ENCODE measurements at places on chromosomes 5 and 9. TPM values are rescaled to one million over a fixed set of nuclear protein-coding genes. Genes with fewer than 3 reads are reported as not detected.
A peak's percentile ranks its signal among the peaks of the same experiment; 100 is the strongest.

- peaks cover 3% of the 10 kb centered on the region for H3K27me3 ChIP-seq
- no peaks in the 10 kb centered on the region for H3K36me3 ChIP-seq
- no peak overlapping the region for H3K27ac ChIP-seq
- H3K4me1 ChIP-seq = peaks cover 31% of the 10 kb centered on the region
These were observed 106.1 kb upstream of the ICE1 start for GRCh38 chr5:5316334-5316733.

DNA sequence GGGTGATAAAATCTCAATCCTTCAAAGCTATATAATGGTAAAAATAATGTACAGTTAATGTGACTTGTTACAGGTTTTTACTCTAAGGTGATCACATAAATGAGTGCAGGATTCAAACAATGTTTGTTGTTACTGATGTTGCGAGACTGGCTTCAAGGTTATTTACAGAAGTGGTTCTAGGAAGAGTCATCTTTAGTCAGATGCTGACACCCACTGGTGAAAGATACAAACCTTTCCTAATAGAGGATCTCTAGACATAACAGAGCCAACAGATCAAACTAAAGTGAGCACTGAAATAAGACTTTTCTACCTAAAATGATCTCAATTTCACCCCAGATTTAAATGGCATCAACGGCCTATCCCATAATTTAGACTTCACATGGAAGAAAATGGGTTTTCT lies 20.2 kb downstream of the ARSB start:
- H3K4me3 ChIP-seq = no peak overlapping the region
- H3K4me1 ChIP-seq = peaks cover 2% of the 10 kb centered on the region
- DNase-seq = no peak
- no peak overlapping the region for H3K27ac ChIP-seq
- no peaks in the 10 kb centered on the region for H3K36me3 ChIP-seq

GRCh38 chr5:38548064-38548759 lies 8.2 kb downstream of the LIFR start:
- H3K27ac ChIP-seq = no peak overlapping the region
- no peaks in the 10 kb centered on the region for H3K27me3 ChIP-seq
- no peak overlapping the region for H3K4me3 ChIP-seq
- H3K36me3 ChIP-seq = no peaks in the 10 kb centered on the region
- no peak for DNase-seq

DNA sequence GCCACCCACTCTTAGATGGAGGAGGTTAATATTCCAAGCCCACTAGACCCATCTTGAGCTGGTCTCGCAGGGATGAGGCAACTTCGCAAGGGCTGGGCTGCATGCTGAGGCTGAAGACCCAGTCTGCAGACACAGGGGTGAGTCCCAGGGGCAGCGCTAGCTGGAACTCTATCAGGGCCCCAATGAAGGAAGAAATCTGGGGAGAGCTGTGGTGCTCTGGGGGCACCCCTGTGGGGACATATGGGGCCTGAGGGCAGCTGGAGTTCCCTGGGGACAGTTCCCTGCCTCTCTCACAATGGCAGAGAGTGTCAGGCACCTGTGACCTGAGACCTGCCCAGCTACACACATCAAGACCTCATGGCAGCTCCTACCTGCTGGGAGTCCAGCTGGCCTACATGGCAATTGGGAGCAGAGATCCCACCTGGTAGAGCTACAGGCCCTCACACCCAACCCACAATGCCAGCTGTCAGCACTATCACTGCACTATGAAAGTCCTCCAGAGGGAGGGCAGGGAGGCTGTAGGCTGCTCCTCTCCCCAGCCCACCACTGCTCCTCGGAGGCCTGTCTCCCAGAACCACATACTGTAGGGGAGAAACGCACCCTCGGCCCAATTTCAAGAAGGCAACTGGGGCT lies 202.2 kb downstream of the GABBR2 start:
- H3K27me3 ChIP-seq = no peaks in the 10 kb centered on the region
- H3K4me1 ChIP-seq = peaks cover 27% of the 10 kb centered on the region
- no peak overlapping the region for H3K4me3 ChIP-seq
- no peak for DNase-seq
- H3K27ac ChIP-seq = no peak overlapping the region

- DNase-seq = no peak
- no peaks in the 10 kb centered on the region for H3K36me3 ChIP-seq
- H3K4me1 ChIP-seq = no peaks in the 10 kb centered on the region
- H3K27me3 ChIP-seq = no peaks in the 10 kb centered on the region
- H3K27ac ChIP-seq = no peak overlapping the region
These were observed 514.0 kb upstream of the KLF4 start for GRCh38 chr9:108003526-108003925.

DNA sequence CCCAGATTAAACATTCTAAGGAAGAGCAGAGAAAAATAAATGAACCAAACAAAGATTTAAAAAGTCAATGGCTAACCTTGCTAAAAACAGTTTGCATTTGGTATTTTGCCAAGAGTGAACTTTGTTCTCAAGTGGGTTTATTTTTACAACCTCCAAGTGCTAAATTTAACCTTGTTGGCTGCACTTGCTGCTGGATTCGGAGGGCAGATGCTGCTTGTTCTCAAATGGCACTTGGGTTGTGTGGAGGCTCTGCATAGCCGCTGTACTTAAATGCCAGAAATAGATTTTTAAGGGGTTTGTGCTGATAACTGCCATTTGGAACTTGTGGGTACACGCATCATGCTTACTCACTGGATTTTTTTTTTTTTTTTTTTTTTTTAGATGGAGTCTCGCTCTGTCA lies 13.3 kb upstream of the SPATA24 start:
- no peak overlapping the region for H3K4me3 ChIP-seq
- H3K36me3 ChIP-seq = peaks cover 35% of the 10 kb centered on the region
- no peak for DNase-seq
- H3K4me1 ChIP-seq = peaks cover 39% of the 10 kb centered on the region
- peak overlapping the region; percentile 25 for H3K27ac ChIP-seq

- H3K4me1 ChIP-seq = peaks cover 15% of the 10 kb centered on the region
- no peaks in the 10 kb centered on the region for H3K27me3 ChIP-seq
- H3K36me3 ChIP-seq = peaks cover 71% of the 10 kb centered on the region
- no peak overlapping the region for H3K27ac ChIP-seq
- no peak for DNase-seq
These were observed 7.3 kb downstream of the PTGES2 start for GRCh38 chr9:128120061-128120740.

- no peak overlapping the region for H3K27ac ChIP-seq
- H3K4me1 ChIP-seq = no peaks in the 10 kb centered on the region
- DNase-seq = no peak
- H3K36me3 ChIP-seq = peaks cover 31% of the 10 kb centered on the region
- H3K4me3 ChIP-seq = no peak overlapping the region
These were observed 26.3 kb downstream of the CDK7 start for GRCh38 chr5:69261034-69261433.

DNA sequence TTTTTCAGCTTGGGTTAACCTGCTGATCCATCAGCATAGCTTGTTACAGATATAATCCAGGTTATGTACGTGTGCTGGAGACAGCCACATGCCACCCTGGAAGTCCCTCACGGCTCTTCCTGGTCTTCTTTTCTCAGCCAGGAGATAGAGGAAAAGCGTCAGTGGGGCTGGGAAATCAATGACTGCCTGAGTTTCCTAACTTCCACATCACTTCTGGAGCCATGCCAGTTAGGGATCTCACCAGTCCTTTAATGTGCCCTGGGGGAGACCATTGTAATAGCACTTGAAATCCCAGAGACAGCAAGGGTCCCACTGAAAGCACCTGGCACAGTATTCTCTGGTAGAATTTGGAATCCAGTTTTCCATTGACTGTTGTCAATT lies 29.2 kb downstream of the ANXA2R start:
- H3K4me1 ChIP-seq = peaks cover 18% of the 10 kb centered on the region

- no peak for DNase-seq
- no peaks in the 10 kb centered on the region for H3K27me3 ChIP-seq
- no peak overlapping the region for H3K4me3 ChIP-seq
- H3K27ac ChIP-seq = no peak overlapping the region
- no peaks in the 10 kb centered on the region for H3K36me3 ChIP-seq
- H3K4me1 ChIP-seq = peaks cover 8% of the 10 kb centered on the region
These were observed 73.5 kb downstream of the NR6A1 start for GRCh38 chr9:124697326-124698200.

- H3K4me1 ChIP-seq = no peaks in the 10 kb centered on the region
- H3K4me3 ChIP-seq = no peak overlapping the region
- H3K27ac ChIP-seq = no peak overlapping the region
These were observed 162.1 kb downstream of the SMC2 start for GRCh38 chr9:104256031-104256695.

- no peak for DNase-seq
- H3K27me3 ChIP-seq = peaks cover 53% of the 10 kb centered on the region
- H3K36me3 ChIP-seq = no peaks in the 10 kb centered on the region
- H3K27ac ChIP-seq = peak overlapping the region; percentile 57
- peaks cover 41% of the 10 kb centered on the region for H3K4me1 ChIP-seq
These were observed 5.8 kb upstream of the TRIM41 start for GRCh38 chr5:181217111-181217802.

GRCh38 chr5:135210286-135211055 lies 176.4 kb upstream of the PITX1 start:
- H3K4me1 ChIP-seq = peaks cover 9% of the 10 kb centered on the region
- no peaks in the 10 kb centered on the region for H3K27me3 ChIP-seq
- no peak for DNase-seq
- H3K36me3 ChIP-seq = no peaks in the 10 kb centered on the region

- H3K27me3 ChIP-seq = no peaks in the 10 kb centered on the region
- DNase-seq = no peak
- no peaks in the 10 kb centered on the region for H3K36me3 ChIP-seq
- H3K4me3 ChIP-seq = no peak overlapping the region
- H3K4me1 ChIP-seq = peaks cover 6% of the 10 kb centered on the region
These were observed 603.3 kb downstream of the KIF4B start for GRCh38 chr5:155616779-155617392.

GRCh38 chr9:80797831-80798688 lies 891.3 kb downstream of the TLE1 start:
- H3K36me3 ChIP-seq = no peaks in the 10 kb centered on the region
- H3K27ac ChIP-seq = peak overlapping the region; percentile 78
- peak; percentile 89 for DNase-seq
- H3K4me1 ChIP-seq = no peaks in the 10 kb centered on the region
- no peak overlapping the region for H3K4me3 ChIP-seq

DNA sequence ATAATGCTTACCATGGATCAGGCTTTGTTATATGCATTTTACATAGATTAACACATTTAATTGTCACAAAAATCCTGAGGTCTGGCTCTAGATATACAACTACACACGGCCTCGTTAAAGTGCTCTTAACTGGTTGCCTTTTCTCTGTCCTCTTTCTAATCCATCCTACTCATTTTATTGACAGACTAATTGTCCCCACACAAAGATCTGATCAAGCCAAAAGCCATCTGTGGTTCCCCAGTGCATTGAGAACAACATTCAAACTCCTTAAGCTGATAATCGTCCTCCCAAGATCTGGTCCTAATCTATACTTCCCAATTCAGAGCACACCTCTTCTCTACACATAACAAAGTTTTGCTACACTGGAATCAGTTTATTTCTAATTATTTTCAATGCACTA lies 23.9 kb upstream of the PPP2R2B start:
- H3K27me3 ChIP-seq = no peaks in the 10 kb centered on the region
- H3K27ac ChIP-seq = no peak overlapping the region
- no peaks in the 10 kb centered on the region for H3K36me3 ChIP-seq
- no peak for DNase-seq
- no peak overlapping the region for H3K4me3 ChIP-seq
- H3K4me1 ChIP-seq = no peaks in the 10 kb centered on the region

- H3K27me3 ChIP-seq = no peaks in the 10 kb centered on the region
- no peaks in the 10 kb centered on the region for H3K36me3 ChIP-seq
- H3K4me3 ChIP-seq = peak overlapping the region; percentile 45
- DNase-seq = peak; percentile 82
- peaks cover 46% of the 10 kb centered on the region for H3K4me1 ChIP-seq
- peak overlapping the region; percentile 84 for H3K27ac ChIP-seq
These were observed 52.1 kb downstream of the C9orf50 start for GRCh38 chr9:129568560-129569501.

GRCh38 chr5:83441747-83442146 lies 29.8 kb upstream of the VCAN start:
- no peak for DNase-seq
- H3K36me3 ChIP-seq = no peaks in the 10 kb centered on the region
- no peaks in the 10 kb centered on the region for H3K27me3 ChIP-seq
- no peak overlapping the region for H3K27ac ChIP-seq
- H3K4me1 ChIP-seq = no peaks in the 10 kb centered on the region

DNA sequence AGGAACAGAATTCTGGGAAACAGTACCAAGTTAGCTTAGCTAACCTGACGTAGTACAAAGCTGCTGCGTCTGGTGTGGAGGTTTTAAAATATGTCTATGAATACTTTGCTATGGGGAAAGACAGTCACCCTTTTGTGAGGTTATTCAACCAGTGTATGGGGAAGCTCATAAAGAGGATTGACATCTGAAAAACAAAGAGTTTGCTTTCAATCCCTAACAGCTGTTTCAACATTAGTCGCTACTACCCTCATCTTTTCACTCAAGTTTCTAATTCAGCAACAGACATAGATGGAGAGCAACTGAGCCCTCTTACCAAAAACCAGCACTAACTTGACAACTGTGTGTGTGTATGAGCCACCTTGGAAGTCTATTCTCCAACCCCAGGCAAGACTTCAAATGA lies 7.8 kb upstream of the MSANTD3 start:
- no peak for DNase-seq
- H3K36me3 ChIP-seq = no peaks in the 10 kb centered on the region
- H3K4me1 ChIP-seq = no peaks in the 10 kb centered on the region
- no peak overlapping the region for H3K27ac ChIP-seq
- H3K27me3 ChIP-seq = no peaks in the 10 kb centered on the region

DNA sequence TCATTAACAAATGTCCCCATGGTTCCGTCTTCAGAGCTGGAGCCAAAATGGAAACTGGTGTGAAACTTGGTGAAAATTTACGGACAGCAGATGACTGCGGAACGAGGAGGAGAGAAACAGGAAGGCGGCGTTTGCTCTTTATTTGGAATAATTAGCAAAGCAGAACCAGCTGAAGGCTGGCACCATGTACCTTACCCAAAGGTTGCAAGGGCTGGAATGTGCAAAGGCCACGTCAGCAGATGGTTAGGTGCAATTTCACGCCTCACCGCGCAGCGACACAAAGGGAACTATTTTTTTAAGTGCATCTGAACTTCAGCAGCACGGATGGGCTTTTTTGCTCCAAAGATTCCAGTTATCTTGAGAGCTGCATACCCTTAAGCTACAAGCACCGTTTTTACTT lies 127.4 kb downstream of the COL23A1 start:
- no peak overlapping the region for H3K4me3 ChIP-seq
- peaks cover 17% of the 10 kb centered on the region for H3K4me1 ChIP-seq
- H3K36me3 ChIP-seq = no peaks in the 10 kb centered on the region
- DNase-seq = no peak
- no peak overlapping the region for H3K27ac ChIP-seq

GRCh38 chr5:35518104-35518503 lies 99.6 kb upstream of the SPEF2 start:
- DNase-seq = no peak
- H3K4me3 ChIP-seq = no peak overlapping the region
- no peaks in the 10 kb centered on the region for H3K36me3 ChIP-seq
- H3K4me1 ChIP-seq = no peaks in the 10 kb centered on the region
- H3K27me3 ChIP-seq = no peaks in the 10 kb centered on the region

TLN1 gene
- polyA plus RNA-seq = 90.5 TPM

AGPAT2 gene
- 11.0 TPM for polyA plus RNA-seq

KIF4B gene
- 0.14 TPM for polyA plus RNA-seq

ADRA1B gene
- 10.8 TPM for polyA plus RNA-seq

GKAP1 gene
- polyA plus RNA-seq = 25.2 TPM

WDR31 gene
- 4.5 TPM for polyA plus RNA-seq

SPINK7 gene
- polyA plus RNA-seq = not detected

PCDHB13 gene
- 5.0 TPM for polyA plus RNA-seq

PGM5 gene
- 11.5 TPM for polyA plus RNA-seq

ACSL6 gene
- polyA plus RNA-seq = 77.7 TPM

SPRY4 gene
- polyA plus RNA-seq = 28.5 TPM

PCDHB4 gene
- polyA plus RNA-seq = 5.4 TPM

IL13 gene
- 0.18 TPM for polyA plus RNA-seq

Data from spinal cord (tissue), 10 donors.